ENCODE measurements at places on chromosomes 2 and 18. TPM values are rescaled to one million over a fixed set of nuclear protein-coding genes. Genes with fewer than 3 reads are reported as not detected.
A peak's percentile ranks its signal among the peaks of the same experiment; 100 is the strongest.

DNA sequence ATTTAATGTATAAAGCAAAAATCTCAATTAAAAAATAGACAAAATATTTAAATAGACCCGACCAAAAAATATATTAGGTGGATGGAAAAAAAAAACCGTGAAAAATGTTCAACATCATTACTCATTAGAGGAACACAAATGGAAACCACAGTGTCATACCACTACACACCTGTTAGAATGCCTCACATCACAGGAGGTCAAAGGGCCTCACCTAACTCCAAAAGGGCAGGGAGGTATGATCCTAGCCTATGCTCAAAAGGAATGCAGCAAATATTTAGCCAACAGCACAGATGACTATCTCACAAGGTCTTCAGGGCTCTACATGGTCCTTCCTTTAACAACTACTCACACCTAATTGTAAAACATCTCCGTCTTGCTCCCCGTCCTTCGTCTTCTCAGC, 185.5 kb upstream of the SETBP1 start:
- no peak overlapping the region for H3K27ac ChIP-seq
- H3K27me3 ChIP-seq: no peaks in the 10 kb centered on the region
- no peak for DNase-seq

GRCh38 chr2:7594211-7594610, 677.0 kb downstream of the RNF144A start:
- H3K27ac ChIP-seq: no peak overlapping the region
- H3K36me3 ChIP-seq: no peaks in the 10 kb centered on the region
- no peaks in the 10 kb centered on the region for H3K4me1 ChIP-seq
- no peaks in the 10 kb centered on the region for H3K27me3 ChIP-seq
- no peak for DNase-seq
- H3K4me3 ChIP-seq: no peak overlapping the region

The TTC27 gene
- 8.7 TPM for total RNA-seq

The ELOA2 gene
- total RNA-seq: not detected

The IL1B gene
- total RNA-seq: 0.31 TPM

DNA sequence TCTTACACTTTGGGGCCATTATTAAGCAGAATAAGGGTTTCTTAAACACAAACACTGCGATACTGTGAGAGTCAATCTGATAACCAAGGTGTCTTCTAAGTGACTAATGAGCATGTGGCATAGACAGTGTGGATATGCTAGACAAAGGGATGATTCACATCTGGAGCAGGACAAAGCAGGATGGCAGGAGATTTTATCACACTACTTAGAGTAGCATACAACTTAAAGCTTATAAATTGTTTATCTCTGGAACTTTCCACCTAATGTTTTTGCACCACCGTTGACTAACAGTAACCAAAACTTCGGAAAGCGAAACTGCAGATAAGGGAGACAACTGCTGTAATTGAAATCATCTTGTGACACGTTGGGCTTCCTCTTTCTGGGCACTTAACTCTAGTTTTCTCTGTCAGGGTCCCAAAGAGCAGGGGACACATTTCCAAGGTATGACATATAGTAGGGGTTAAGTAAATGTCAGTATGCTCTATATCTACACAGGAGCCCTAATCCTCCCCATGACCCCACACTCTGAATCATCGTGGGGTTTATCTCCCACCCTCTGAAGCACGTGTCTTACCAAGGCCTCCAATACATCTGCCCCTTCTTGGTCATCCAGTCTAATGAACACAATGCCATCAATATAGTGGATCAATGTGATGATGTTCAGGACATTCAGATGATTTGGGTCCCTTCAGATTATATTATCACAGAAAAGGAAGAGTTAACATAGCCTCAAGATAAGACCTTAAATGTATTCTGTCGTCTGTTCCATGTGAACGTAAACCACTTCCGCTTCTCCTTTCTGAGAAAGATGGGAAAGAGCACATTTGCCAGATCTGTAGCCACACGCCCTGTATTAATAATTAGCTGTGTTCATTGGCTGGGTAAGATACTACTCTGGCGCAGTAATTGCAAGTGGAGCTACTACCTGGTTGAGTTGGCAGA, 78.7 kb downstream of the FTCDNL1 start:
- no peaks in the 10 kb centered on the region for H3K4me1 ChIP-seq
- DNase-seq: no peak
- H3K4me3 ChIP-seq: no peak overlapping the region

The ZBTB7C gene
- 1.4 TPM for total RNA-seq

DNA sequence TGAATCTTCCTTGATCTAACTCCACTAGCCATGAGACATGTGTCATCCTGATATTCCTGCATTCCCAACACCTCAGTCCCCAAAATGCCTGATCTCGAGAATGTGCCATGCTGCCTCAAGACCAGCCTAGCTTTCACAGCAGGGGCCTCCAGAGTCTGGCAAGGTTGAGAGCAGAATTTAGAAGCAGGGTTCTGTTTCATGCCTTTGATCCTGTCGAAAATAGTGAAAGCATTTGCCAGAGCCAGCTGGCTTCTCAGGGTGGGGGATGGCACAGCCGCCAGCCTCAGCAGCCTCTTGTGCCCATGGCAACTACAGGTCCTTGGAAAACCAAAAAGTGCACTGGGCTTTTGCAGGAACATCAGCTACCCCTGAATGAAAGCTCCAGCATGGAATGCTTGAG, 143.5 kb downstream of the RTN4 start:
- H3K36me3 ChIP-seq: no peaks in the 10 kb centered on the region
- H3K27me3 ChIP-seq: no peaks in the 10 kb centered on the region
- DNase-seq: no peak
- no peak overlapping the region for H3K4me3 ChIP-seq
- H3K27ac ChIP-seq: no peak overlapping the region

The MTCL1 gene
- total RNA-seq: 3.8 TPM

The RAPGEF4 gene
- 9.5 TPM for total RNA-seq

DNA sequence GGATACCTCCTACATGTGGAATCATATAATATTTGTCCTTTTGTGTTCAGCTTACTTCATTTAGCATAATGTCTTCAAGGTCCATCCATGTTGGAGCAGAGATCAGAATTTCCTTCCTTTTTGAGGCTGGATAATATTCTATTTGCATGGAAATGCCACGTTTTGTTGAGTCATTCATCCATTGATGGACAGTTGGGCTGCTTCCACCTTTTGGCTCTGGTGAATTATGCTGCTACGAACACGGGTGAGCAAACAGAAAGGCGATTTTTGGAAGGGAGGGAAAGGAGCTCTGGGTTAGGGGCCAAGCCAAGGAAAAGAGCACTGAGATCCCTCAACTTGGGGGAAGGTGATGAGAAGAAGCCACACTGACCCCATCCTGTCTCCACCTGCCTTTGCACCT, 260.5 kb downstream of the TNS1 start:
- no peak overlapping the region for H3K27ac ChIP-seq
- no peaks in the 10 kb centered on the region for H3K4me1 ChIP-seq
- DNase-seq: no peak
- H3K27me3 ChIP-seq: no peaks in the 10 kb centered on the region

The ATIC gene
- 38.8 TPM for total RNA-seq

GRCh38 chr2:43086451-43087221, 139.8 kb downstream of the ZFP36L2 start:
- H3K36me3 ChIP-seq: no peaks in the 10 kb centered on the region
- no peak for DNase-seq
- H3K4me3 ChIP-seq: no peak overlapping the region
- H3K4me1 ChIP-seq: no peaks in the 10 kb centered on the region
- peak overlapping the region; percentile 53 for H3K27ac ChIP-seq
- no peaks in the 10 kb centered on the region for H3K27me3 ChIP-seq

The SERPINB3 gene
- not detected for total RNA-seq

- no peaks in the 10 kb centered on the region for H3K36me3 ChIP-seq
- H3K27ac ChIP-seq: no peak overlapping the region
- no peak for DNase-seq
Observed at GRCh38 chr2:3459185-3460015, 59.9 kb downstream of the ADI1 start.

GRCh38 chr2:61425605-61426155, 45.2 kb downstream of the USP34 start:
- H3K36me3 ChIP-seq: no peaks in the 10 kb centered on the region
- DNase-seq: no peak
- H3K27ac ChIP-seq: no peak overlapping the region
- H3K4me1 ChIP-seq: peaks cover 3% of the 10 kb centered on the region

GRCh38 chr2:71530641-71531332, 77.4 kb downstream of the DYSF start:
- no peaks in the 10 kb centered on the region for H3K4me1 ChIP-seq
- no peak for DNase-seq
- no peak overlapping the region for H3K4me3 ChIP-seq
- no peak overlapping the region for H3K27ac ChIP-seq
- no peaks in the 10 kb centered on the region for H3K36me3 ChIP-seq

The SAG gene
- total RNA-seq: not detected

DNA sequence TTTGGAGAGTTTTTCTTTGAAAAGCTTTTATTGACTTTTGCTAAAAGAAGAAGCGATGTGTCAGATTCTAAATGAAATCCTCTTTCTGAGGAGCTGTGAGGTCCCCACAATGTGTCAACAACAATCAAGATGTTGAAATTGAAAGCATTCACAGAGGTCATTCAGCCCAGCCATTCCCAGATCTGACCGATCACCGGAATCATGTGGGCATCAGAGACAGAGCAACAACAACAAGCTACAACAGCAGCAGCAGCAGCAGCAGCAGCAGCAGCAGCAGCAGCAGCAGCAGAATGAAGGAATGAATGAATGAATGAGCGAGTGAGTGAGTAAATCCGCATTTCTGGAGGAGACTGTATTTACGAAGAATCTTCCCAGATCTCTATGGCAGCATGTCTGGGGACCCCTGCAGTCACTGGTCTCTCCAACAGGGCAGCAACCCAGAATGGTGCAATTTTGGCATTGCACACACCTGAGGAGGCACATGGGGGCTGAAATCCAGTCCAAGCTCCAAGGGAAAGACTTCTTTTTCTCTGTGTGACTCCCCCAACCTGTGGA, 299.0 kb downstream of the MYCN start:
- H3K27me3 ChIP-seq: no peaks in the 10 kb centered on the region
- H3K36me3 ChIP-seq: no peaks in the 10 kb centered on the region
- DNase-seq: no peak
- H3K27ac ChIP-seq: no peak overlapping the region

- H3K27ac ChIP-seq: no peak overlapping the region
- no peak overlapping the region for H3K4me3 ChIP-seq
- H3K36me3 ChIP-seq: no peaks in the 10 kb centered on the region
- DNase-seq: no peak
Observed at GRCh38 chr2:29082804-29083495, 8.6 kb upstream of the PCARE start.
